ENCODE measurements at places on chromosomes 1 and 21.
A peak's percentile ranks its signal among the peaks of the same experiment; 100 is the strongest.

GRCh38 chr21:21921410-21922232, 923.4 kb downstream of the NCAM2 start:
- no peak for DNase-seq

DNA sequence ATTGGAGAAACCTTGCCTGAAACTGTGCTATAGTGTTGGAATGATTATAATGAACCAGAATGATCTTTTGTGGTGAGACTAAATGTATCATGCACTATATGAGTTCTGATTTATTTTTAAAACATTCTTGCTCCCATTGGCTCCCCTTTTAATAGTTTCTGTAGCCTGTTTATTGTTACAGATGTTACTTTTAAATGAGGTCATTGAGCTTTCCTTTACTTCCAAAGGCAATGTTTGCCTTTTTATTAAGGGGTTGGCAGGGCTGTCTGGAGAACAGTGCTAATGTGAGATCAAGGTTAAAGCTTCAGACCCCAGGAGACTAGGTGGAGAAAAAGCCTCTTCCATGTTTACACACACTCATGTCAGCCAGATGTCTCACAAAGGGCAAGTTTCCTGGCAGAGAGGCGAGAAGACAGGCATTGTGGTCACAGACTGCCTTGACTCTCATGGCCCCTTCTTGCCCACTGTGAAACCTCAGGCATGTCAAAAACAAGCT, 120.6 kb upstream of the RAVER2 start:
- DNase-seq: no peak

DNA sequence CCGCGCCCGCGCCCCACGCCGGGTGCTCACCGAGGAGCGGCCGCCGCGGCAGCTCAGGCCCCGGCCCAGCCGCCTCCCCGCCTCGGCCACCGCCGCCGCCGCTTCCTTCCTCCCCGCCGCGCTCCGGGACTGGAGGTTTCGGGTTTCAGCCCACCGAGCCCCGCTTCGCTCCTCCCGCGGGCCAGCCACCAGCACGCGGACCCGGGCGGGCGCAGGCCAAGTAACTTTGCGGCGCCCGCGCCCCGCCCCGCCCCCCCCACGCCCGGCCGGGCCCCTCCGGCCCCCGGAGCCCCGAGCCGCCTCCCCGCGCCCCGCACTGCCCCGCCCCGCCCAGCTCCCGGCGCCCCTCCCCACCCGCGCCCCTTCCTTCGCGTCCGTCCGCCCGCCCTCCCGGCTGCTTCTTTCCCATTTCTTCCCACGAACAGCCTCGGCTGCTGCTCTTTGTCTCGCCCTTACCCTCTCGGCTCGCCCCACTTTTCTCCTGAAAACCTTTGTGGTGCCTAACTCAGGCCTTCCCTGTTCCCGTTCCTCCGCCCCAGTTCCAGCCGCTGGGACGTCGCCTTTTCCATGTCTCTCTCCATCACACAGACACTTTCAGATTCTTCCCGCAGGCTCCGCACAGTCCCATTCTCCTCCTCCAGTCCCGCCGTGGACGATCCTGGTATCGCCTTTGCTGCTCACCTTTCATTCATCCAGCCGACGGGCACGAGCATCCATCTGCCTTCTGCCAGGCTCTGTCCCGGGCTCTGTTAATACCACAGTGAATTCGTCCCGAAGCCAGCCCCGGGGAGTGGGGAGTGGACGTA, at the start of gene GPR161:
GPR161 (minus strand) TSS at position 222 of the 806 bp plus-strand sequence. CDS start 32,080 bp downstream, outside the sequence.
- DNase-seq: peak; percentile 30

DNA sequence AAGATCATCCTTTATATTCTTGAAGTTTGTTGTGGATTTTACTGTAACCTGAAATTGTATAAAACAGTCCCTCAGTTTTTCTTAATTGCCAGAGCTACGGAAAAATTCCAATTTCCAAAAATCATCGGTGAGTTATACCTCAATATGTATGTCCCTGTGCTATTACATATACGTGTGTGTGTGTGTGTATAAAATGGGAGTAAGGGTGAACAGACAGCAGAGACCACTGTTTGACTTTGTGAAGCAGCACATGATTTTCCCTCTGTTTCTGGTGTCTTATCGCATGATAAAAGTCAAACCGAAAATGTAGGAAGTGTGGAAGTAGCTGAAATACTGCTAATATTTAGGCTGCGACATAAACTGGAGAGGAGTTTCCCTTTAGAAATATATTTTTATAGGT, 1.2 kb downstream of the OR2T1 start:
- DNase-seq: no peak

DNA sequence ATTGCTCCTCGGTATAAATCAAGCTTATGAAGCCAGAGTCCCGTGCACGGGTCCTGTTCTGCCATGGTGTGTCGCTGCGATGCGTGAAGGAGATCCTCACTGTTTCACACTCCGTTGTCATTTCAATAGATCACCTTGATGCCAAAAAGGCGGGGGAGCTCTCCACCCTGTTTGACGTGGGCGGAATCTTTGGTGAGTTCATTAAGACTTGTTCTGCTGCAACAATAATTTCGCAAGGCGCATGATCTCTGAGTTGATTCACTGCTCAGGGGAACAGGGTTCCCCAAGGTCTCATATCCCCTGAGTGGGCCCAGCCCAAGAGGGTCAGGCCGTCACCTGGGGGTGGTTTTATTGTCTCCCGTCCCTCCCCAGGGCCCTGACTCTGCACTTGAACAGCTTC, 50.0 kb downstream of the SLC37A1 start:
- DNase-seq: no peak

GRCh38 chr21:34203851-34204420, 130.6 kb downstream of the MRPS6 start:
- DNase-seq: no peak

GRCh38 chr1:96329121-96329520, 392.5 kb upstream of the PTBP2 start:
- no peak for DNase-seq

DNA sequence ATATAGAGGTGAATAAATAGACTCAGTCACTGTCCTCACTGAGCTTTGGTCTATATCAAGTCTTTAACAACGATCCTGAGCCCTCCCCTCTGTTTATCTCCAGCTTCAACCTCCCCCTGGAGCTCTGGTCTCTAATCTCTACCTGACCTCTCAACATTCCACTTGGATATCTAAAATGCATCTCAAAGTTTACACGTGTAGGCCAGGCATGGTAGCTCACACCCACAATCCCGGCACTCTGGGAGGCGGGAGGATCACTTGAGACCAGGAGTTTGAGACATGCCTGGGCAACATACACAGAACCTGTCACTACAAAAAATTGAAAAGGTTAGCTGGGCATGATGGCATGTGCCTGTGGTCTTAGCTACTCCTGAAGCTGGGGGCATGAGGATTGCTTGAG, 53.4 kb downstream of the GADD45A start:
- no peak for DNase-seq

All from NCI-H510A (cell line).